ENCODE measurements at places on chromosomes 6 and 20. TPM values are rescaled to one million over a fixed set of nuclear protein-coding genes. Genes with fewer than 3 reads are reported as not detected.

The PGC gene
- not detected for total RNA-seq

The RBCK1 gene
- 91.8 TPM for total RNA-seq

The MOXD1 gene
- under 0.01 TPM for total RNA-seq

The LY6G5C gene
- 3.5 TPM for total RNA-seq

The RNF39 gene
- total RNA-seq: not detected

The HLA-DPA1 gene
- 618 TPM for total RNA-seq

The TCP11 gene
- 2.2 TPM for total RNA-seq

GRCh38 chr6:30810813-30811339 is 66.5 kb upstream of the IER3 start:
- DNase-seq: no peak

GRCh38 chr6:106103728-106104109 is 17.6 kb downstream of the PRDM1 start:
- DNase-seq: peak; percentile 25

GRCh38 chr6:118509009-118509617 is 39.0 kb upstream of the PLN start:
- DNase-seq: no peak

DNA sequence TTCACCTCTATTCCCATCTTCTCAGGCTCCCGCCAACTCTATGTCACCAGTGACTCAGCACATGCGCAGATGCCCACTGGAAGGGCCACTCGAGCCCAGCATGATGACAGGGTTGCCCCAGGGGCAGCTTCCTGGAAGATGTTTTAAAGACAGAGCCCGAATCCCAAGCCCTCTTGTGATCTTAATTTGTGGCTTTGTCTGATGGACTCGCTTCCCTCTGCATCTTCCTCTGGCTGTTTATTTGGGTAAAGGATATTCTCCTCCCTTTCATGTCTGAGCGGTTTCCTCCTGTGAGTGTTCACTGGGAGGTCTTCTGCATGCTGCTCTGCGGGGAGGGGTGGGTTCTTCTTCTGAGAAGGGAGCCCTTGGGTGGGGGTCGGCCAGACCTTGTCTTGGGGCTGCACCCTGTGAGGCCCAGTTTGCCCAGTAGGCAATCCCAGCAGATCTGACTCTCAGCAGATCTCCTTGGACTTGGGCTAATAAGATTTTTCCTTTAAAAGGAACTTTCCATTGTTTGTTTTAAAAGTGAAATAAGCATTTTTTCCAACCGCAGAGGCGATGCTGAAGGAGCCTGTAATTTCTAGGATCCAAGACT is 401.0 kb downstream of the CDC5L start:
- DNase-seq: no peak

GRCh38 chr20:19433371-19434350 is 221.2 kb downstream of the SLC24A3 start:
- no peak for DNase-seq

GRCh38 chr20:60292001-60292520 is 333.8 kb downstream of the CDH26 start:
- DNase-seq: peak; percentile 31

GRCh38 chr20:15902493-15902892 is 670.8 kb downstream of the KIF16B start:
- peak; percentile 42 for DNase-seq

GRCh38 chr6:107495196-107495643 is 5.3 kb downstream of the SOBP start:
- no peak for DNase-seq

- DNase-seq: no peak
Measured at GRCh38 chr6:138013959-138014358, 93.3 kb downstream of the PERP start.

DNA sequence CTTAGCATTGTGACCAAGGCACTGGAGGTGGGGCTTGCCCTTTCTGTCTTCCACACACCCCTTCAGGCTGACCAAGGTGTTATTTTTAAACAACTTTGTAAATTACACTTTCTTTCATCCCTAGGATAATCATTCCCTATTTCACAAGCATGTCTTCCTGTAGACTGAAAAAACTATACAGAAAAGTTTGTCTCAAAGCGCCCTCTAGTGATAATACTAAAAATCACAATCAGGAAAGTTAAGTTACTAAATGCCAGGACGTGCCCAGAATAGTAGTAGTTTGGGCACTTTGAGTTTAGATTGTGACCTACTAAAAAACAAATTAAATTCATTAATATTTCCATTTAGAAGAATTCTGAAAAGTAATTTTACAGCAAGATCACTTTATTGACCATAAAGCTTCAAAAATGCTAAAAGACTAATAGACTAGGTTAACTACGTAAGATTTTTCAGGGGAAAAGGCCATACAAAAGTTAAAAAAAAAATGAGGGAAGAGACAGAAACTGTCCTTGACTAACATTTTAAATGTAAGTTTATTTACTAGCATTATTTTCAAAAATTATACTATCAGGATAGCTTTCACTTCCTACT is 123.3 kb upstream of the DUSP22 start:
- DNase-seq: peak; percentile 60

- DNase-seq: no peak
Measured at GRCh38 chr6:139514819-139515218, 140.4 kb upstream of the CITED2 start.

DNA sequence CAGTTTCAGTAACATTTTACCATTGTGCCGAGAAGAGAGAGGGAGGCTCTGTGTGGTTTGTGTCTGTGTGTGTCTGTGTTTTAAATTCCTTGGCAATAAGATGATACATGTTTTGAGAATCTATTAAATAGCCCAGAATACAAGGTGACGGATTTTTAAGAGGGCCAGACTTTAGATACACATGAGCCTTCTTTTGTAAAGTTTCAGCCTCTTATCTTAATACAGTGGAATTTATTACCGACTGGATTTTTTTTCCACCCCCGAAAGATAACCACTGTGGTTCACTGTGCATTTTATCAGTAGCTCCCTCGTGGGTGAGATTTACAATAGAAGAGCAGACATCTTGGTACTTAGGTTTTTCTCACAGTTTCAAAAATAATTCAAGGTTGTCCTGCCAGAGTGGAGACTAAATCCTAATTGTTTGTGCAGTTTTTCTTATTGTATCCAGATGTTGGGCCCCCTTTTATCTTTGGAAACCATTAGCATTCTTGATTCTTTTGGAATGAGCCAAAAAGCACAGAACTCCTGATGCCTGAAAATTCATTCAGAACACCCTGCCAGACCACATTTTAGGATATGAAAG is 49.9 kb downstream of the STK4 start:
- no peak for DNase-seq

DNA sequence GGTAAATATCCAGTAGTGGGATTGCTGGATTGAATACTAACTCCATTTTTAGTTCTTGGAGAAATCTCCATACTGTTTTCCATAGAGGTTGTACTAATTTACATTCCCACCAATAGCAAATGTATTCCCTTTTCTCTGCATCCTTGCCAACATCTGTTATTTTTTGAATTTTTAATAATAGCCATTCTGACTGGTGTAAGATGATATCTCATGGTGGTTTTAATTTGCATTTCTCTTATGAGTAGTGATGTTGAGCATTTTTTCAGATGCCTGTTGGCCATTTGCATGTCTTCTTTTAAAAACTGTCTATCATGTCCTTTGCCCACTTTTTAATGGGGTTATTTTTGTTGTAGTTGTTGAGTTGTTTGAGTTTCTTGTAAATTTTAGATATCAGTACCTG is 253.2 kb downstream of the HAO1 start:
- DNase-seq: no peak

DNA sequence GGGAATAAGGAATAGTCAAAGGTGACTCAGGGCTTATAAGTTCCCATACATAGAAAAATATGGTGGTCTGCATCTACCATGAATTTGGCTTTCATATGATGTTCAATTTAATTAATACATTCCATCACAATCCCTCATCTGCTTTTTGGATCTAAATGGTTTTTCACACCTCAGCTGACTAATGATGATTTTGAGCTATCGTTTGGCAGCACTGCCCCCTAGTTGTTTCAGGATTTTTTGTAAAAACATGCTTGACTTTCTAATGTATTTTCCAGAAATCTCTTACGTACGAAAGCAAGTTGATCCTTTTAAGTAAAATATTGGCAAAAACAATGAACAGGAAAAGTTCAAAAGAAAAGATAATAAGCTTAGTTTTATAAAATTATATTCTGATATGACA is 408.6 kb upstream of the ADGRB3 start:
- DNase-seq: peak; percentile 42

DNA sequence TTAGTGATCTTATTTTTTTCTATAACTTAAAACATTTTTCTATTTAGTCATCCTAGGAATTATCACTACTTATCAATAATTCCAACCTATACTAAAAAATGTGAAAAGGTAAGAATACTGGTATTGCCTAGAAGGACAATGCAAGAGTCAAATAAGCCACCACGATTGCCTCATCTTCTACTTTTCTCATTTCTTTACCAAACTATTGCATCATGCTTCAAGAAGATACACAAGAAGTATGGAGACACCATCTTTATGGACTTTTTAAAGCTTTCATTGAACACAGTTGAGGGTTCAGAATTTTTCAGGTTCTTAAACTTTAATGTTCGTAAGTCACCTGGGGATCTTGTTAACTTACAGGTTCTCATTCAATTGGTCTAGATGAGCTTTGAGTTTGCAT is 25.9 kb downstream of the ELOVL2 start:
- no peak for DNase-seq

DNA sequence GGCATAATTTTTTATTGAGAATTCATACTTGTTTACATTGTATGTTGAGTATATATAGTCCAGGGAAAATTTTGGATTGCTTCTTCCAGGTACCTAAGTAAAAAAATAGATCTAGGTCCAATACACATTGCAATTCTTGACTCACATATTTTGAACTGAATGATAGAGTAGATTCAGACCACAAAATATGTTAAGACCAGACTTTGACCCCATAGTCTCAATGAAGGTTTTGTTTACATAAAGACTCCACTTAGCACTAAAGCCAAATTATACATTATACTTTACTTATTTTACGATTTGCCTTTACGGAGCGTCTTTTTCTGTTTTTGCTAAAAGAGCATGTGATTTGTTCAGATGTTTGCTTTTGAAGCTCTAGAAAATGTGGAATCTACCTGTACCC is 144.1 kb upstream of the PTCHD4 start:
- DNase-seq: no peak
